ENCODE measurements at places on chromosomes 4 and X.

GRCh38 chrX:11125060-11125459, 13.9 kb downstream of the HCCS start:
- no peak for DNase-seq

- no peak for DNase-seq
These were observed 31.8 kb downstream of the USP53 start for GRCh38 chr4:119244344-119244743.

DNA sequence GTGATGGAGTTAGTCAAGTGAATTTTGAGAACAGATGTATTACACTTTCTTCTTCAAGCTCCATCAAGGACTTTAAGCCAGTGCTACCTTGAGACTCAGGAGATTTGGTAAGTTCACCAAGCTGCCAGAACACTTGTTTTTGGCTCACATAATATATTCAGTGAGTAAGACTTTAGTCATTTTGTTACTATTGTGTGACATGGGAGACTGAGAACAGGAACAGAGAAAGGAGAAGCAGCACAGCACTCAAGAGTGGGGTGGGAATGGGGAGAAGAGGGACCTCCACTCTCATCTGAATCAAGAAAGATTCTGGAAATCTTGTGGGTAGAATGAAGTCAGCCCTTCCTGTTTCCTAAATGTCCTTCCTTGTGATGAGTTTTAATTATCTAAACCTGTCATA, 87.3 kb upstream of the TET2 start:
- no peak for DNase-seq

DNA sequence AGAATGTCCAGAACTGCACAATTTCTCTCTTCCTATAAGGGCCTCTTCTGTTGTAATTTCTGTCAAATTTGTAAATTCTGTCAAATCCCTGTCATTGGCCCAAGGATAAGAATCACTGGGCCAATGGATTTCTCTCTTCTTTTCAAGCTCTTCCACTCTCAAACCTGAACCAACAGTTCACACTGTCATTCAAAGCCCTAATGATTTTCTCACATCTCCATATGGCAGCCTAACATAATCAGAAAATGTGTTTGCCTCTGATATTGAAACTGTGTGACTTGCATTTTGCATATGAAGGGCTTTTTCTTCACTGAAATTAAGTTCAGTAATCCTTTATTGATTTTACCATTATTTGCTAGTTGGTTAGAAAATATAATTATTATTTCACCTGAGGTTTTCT, 1349.1 kb downstream of the FSTL5 start:
- DNase-seq, result no peak

DNA sequence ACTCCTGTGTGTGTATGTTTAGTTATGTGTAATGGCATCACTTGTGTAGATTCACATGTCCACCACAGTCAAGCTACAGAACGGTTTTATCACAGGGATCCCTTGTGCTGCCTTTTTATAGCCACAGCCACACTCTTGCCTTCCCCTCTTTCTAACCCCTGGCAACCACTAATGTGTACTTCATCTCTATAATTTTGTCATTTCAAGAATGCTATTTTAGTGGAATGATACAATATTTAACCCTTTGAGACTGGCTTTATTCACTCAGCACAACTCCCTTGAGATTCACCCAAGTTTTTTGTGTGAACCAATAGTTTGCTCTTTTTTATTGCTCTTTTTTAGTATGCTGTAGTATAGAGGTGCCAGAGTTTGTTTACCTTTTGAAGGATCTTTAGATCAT, 112.1 kb downstream of the CDKL5 start:
- no peak for DNase-seq

DNA sequence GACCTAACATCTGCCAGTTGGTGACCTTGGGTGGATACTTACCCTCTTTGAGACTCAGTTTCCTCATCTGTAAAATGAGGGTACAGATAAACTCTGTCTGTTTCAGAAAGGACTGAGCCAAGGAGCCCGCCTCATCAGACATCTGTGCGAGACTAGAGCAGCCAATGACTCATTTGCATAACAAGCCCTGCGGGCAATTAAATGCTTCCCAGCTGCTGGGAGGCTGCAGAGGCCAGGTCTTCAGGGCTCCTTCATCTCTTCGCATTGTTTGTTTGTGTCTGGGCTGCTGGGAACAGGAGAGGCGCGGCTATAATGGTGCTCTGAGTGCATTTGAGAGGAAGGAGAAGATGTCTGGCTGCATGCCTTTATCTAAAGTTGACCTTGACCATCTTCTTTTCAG, 85.0 kb downstream of the ADRA2C start:
- no peak for DNase-seq

GRCh38 chr4:7387925-7388324, 46.8 kb downstream of the PSAPL1 start:
- DNase-seq, result no peak

- DNase-seq, result no peak
These were observed 228.6 kb upstream of the BCOR start for GRCh38 chrX:40326186-40326965.

DNA sequence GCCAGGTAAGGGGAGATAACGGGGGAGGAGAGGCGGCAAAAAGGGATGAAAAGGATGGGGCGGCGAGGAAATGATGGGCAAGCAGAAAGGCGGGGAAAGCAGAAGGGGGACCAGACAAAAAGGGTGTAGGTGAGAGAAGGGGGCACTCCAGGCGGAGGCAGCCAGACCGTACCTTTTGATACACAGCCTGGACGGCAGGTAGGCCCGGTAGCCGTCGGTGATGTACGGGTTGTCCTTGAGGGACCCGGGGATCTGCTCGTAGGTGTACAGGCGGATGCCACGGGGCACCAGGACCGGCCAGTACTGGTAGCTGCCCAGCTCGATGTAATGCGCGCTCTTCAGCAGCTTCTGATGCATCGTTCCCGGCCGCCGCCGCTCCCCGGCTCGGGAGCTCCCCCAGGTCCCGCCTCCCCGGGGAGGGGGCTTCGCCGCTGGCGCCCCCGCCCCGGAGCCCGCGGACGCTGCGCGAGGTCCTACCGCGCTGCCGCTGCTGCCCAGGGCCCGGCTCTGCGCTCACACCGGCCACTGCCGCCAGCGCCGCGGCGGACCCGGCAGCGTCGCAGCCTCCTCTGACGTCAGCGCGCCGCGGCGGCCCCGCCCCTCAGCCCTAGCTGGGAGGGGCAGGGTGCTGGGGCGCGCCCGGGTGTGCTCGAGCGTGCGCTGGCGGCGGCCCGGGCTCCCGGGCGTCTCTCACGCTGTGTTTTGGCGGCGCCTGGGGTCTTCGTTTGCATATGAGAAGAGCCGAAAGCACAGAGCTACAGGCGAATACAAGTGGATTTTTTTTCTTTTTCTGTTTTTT, at the start of gene PAQR3:
TSS of gene PAQR3 (minus strand) at position 571 of the 799 bp plus-strand sequence. CDS start at position 357, 214 bp downstream.
- peak; percentile 84 for DNase-seq

GRCh38 chrX:46850771-46851170, 13.9 kb downstream of the RP2 start:
- DNase-seq, result no peak

DNA sequence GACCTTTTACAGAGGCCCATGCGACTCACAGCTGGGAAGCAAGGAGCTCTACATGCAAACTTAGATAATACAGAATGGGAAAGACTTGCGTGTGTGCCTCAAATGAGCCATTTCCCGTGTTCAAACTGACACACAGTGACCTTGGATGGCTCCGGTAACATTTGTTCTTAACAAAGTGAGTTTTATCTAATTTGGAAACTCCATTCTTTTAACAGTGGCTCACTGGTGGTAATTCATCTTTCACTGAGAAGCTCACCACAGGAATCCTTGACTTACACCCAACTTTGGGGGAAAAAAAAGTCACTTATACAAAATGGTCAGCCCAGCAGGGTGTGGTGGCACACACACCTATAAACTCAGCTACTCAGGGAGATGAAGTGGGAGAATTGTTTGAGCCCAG, 190.6 kb downstream of the LDB2 start:
- no peak for DNase-seq
